Uterus (tissue), 4 donors: ENCODE measurements at places on chromosomes 5 and 9. TPM values are rescaled to one million over a fixed set of nuclear protein-coding genes. Genes with fewer than 3 reads are reported as not detected.

DNA sequence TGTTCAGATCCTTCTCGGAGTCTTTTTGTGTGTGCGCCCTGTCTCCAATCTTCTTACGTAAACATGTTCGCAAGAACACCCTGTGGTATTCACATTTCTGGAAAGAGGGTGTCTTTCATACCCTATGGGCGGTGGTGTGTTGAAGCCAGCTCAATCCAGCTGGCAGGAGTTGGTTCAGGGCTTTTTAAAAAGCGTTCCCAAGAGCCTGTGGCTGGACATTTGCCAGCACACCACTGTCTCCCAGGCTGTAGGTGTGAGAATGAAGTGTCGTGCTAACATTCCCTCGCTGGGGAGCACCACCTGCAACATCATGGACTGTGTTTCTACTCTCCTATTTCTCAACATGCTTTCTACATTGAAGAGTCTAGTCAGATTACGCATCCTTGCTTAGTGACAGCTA lies 51.7 kb downstream of the S1PR3 start:
- no peak for DNase-seq
- no peaks in the 10 kb centered on the region for H3K36me3 ChIP-seq
- no peak overlapping the region for H3K4me3 ChIP-seq
- H3K27me3 ChIP-seq: no peaks in the 10 kb centered on the region
- no peak overlapping the region for H3K27ac ChIP-seq

Gene ADAMTS12
- total RNA-seq: 7.4 TPM

GRCh38 chr9:137279741-137280473 lies 2.4 kb downstream of the TOR4A start:
- peaks cover 10% of the 10 kb centered on the region for H3K4me1 ChIP-seq
- DNase-seq: no peak
- H3K27ac ChIP-seq: no peak overlapping the region
- H3K27me3 ChIP-seq: no peaks in the 10 kb centered on the region

Gene PCDHB10
- 3.2 TPM for total RNA-seq

- no peak for DNase-seq
- H3K36me3 ChIP-seq: no peaks in the 10 kb centered on the region
- no peaks in the 10 kb centered on the region for H3K4me1 ChIP-seq
- no peaks in the 10 kb centered on the region for H3K27me3 ChIP-seq
Measured at GRCh38 chr5:135015942-135016341, 18.1 kb downstream of the PITX1 start.

- H3K27ac ChIP-seq: no peak overlapping the region
- H3K27me3 ChIP-seq: no peaks in the 10 kb centered on the region
- H3K4me3 ChIP-seq: no peak overlapping the region
- H3K36me3 ChIP-seq: no peaks in the 10 kb centered on the region
- H3K4me1 ChIP-seq: no peaks in the 10 kb centered on the region
Measured at GRCh38 chr9:123119566-123119965, 86.1 kb downstream of the GPR21 start.

- no peak overlapping the region for H3K27ac ChIP-seq
- no peak for DNase-seq
- H3K4me1 ChIP-seq: no peaks in the 10 kb centered on the region
- no peaks in the 10 kb centered on the region for H3K36me3 ChIP-seq
- H3K4me3 ChIP-seq: no peak overlapping the region
Measured at GRCh38 chr5:150400316-150401075, 12.2 kb downstream of the CD74 start.

GRCh38 chr5:38591523-38591849 lies 35.0 kb upstream of the LIFR start:
- H3K27me3 ChIP-seq: no peaks in the 10 kb centered on the region
- no peak overlapping the region for H3K27ac ChIP-seq
- H3K36me3 ChIP-seq: no peaks in the 10 kb centered on the region
- no peaks in the 10 kb centered on the region for H3K4me1 ChIP-seq
- DNase-seq: no peak

- H3K4me1 ChIP-seq: no peaks in the 10 kb centered on the region
- no peak for DNase-seq
- no peak overlapping the region for H3K27ac ChIP-seq
- H3K27me3 ChIP-seq: no peaks in the 10 kb centered on the region
Measured at GRCh38 chr5:28448791-28449190, 1410.4 kb upstream of the CDH9 start.

DNA sequence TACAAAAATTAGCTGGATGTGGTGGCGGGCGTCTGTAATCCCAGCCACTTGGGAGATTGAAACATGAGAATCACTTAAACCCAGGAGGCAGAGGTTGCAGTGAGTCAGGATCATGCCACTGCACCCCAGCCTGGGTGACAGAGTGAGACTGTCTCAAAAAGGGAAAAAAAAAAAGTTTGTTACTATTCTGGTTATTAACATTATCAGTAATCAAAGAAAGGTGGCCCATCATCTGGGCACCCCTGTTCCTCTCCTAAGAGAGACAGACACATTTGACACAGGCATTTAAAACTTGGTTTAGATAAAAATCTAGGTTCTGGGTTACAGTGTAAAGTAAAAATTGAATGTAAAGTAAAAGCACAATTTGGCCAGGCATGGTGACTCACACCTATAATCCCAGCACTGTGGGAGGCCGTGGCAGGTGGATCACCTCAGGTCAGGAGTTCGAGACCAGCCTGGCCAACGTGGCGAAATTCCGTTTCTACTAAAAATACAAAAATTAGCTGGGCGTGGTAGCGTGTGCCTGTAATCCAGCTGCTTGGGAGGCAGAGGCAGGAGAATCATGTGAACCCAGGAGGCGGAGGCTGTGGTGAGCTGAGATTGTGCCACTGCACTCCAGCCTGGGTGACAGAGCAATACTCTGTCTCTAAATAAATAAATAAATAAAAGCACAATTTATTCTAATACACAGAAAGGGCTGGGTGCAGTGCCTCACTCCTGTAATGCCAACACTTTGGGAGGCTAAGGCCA lies 16.7 kb upstream of the PHYHD1 start:
- no peak overlapping the region for H3K27ac ChIP-seq
- H3K27me3 ChIP-seq: no peaks in the 10 kb centered on the region
- DNase-seq: no peak
- no peaks in the 10 kb centered on the region for H3K4me1 ChIP-seq

- H3K27me3 ChIP-seq: no peaks in the 10 kb centered on the region
- H3K36me3 ChIP-seq: no peaks in the 10 kb centered on the region
- no peak overlapping the region for H3K27ac ChIP-seq
- no peak overlapping the region for H3K4me3 ChIP-seq
- no peak for DNase-seq
- H3K4me1 ChIP-seq: no peaks in the 10 kb centered on the region
Measured at GRCh38 chr5:157359356-157360055, 93.6 kb downstream of the CYFIP2 start.

- no peak overlapping the region for H3K4me3 ChIP-seq
- DNase-seq: no peak
- no peak overlapping the region for H3K27ac ChIP-seq
- H3K4me1 ChIP-seq: no peaks in the 10 kb centered on the region
Measured at GRCh38 chr5:311963-312362, 9.6 kb upstream of the AHRR start.
